Fibroblast of the aortic adventitia (primary cell): ENCODE measurements at places on chromosomes 4 and X. TPM values are rescaled to one million over a fixed set of nuclear protein-coding genes. Genes with fewer than 3 reads are reported as not detected.
A peak's percentile ranks its signal among the peaks of the same experiment; 100 is the strongest.

GRCh38 chr4:10346023-10346422 lies 111.2 kb downstream of the ZNF518B start:
- DNase-seq = peak; percentile 42

GRIA3 gene
- total RNA-seq = 9.7 and 10.1 TPM in 2 replicates

GRCh38 chr4:171956678-171957077 lies 143.5 kb downstream of the GALNTL6 start:
- DNase-seq = no peak

DNA sequence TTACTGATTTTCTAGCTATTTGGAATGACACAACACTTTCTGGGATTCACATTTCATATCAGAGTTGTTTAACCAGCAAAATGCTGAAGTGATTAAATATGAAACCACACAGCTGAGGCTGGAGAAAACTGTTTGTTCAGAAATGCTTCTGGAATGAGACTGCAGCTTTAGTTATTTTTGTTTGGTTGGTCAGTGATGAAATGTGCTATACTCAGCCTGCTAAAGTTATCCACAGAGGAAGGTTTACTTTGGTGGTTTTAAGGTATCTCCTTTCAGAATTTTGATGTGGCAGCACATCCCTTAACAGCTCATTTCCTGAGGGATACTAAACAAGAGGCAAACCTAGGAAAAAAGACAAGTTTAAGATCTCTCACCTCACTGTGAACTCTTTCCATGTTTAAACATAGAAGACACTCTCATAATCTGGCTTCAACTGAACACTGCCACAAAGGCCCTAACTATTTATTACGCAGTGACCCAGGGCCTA lies 106.6 kb upstream of the PDE5A start:
- DNase-seq = peak; percentile 94

UGT2B10 gene
- not detected in 2 replicates for total RNA-seq

- no peak for DNase-seq
These were observed 26.7 kb downstream of the MANBA start for GRCh38 chr4:102734116-102734515.

AMER1 gene
- 2.0 and 3.6 TPM in 2 replicates for total RNA-seq

- no peak for DNase-seq
These were observed 41.3 kb upstream of the ASMTL start for GRCh38 chrX:1493877-1494510.
